ENCODE measurements at places on chromosomes 4 and X. TPM values are rescaled to one million over a fixed set of nuclear protein-coding genes. Genes with fewer than 3 reads are reported as not detected.

Gene TEX28
- total RNA-seq = not detected

Gene GLRA2
- total RNA-seq = not detected

Gene PPP1R3F
- 6.5 TPM for total RNA-seq

Gene TLR8
- total RNA-seq = not detected

Gene SLC2A9
- total RNA-seq = 3.6 TPM

Gene CENPVL2
- 0.96 TPM for total RNA-seq

Gene HTN1
- total RNA-seq = not detected

Gene TCEAL1
- total RNA-seq = 13.3 TPM

Gene HPSE
- 1.3 TPM for total RNA-seq

Gene CLDN34
- total RNA-seq = not detected

Gene ADH5
- total RNA-seq = 99.5 TPM

Gene SCOC
- 58.4 TPM for total RNA-seq

Gene TLR10
- not detected for total RNA-seq

Gene SPANXN3
- not detected for total RNA-seq

Gene ERVMER34-1
- total RNA-seq = 3.5 TPM

Gene FAM9B
- total RNA-seq = not detected

Gene RBM46
- 0.04 TPM for total RNA-seq

Gene PDZD4
- total RNA-seq = 0.68 TPM

Gene PDCL2
- not detected for total RNA-seq

Gene CLNK
- total RNA-seq = not detected

Gene CEP135
- total RNA-seq = 6.7 TPM

Gene TMEM33
- 100 TPM for total RNA-seq

Gene DCLK2
- 3.4 TPM for total RNA-seq

Gene SPACA5
- not detected for total RNA-seq

All from kidney epithelial cell (primary cell).